ENCODE measurements at places on chromosomes 4 and X.

GRCh38 chr4:4838051-4838935, 21.2 kb upstream of the MSX1 start:
- DNase-seq, result no peak

GRCh38 chrX:71315917-71316316, 14.4 kb downstream of the ITGB1BP2 start:
- DNase-seq, result no peak

DNA sequence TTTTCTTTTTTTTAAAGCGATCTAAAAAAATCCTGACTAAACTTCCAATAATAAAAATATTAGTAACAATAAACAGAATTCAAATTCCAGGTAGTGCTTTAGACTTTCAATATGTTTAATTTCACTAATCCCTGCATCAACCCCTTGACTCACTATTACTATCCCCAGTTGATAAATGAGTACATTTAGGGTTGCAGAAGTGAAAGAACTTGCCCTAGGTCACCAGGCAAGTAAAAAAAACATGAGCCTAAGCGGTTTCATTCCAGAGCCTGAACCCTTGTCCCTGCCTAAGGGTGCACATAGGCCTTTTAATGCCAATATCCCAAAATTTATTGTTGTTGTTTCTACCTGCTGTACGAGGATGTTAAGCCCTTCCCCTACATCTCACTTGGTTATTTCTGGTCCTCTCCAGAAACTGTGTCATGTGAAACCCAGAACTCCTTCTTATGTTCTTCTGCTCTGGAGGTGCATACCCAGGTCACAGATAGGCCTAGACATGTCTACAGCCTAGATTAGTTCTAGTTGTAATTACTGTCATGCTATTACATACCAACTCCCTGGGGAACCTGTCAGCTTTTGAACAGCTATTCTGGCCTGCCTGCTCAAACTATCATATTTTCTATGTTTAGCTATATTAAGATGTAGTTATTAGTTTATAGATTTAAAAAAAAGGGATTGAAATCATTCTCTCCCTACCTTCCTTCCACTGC, 244.5 kb upstream of the PITX2 start:
- DNase-seq, result no peak

DNA sequence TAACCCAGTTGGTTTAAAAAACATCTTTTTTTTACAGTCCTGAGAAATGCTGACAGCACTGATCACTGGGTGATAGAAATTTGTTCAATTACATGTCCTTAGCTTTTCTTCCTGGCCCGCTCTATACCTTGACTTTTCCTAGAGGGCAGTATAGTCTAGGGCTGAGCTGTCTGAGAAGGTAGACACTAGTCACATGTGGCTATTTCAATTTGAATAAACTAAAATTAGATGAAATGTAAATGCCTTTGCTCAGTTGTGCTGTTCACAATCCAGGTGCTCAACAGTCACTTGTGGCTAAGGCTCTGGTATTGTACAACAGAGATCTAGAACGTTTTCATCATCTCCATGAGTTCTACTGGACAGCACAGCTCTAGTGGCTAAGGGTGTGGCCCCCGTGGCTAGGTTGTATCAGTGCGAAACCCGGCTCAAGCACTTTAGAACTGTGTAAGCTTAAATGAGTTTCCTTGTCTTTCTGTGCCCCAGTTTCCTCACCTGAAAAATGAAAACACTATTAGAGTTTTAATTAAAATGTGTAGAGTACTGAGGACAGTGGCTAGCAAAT, 111.6 kb upstream of the WDR17 start:
- DNase-seq, result peak; percentile 38

- DNase-seq, result peak; percentile 29
These were observed 20.1 kb downstream of the HTT-AS start for GRCh38 chr4:3054169-3054759.

GRCh38 chr4:10098780-10099160, 17.8 kb downstream of the WDR1 start:
- no peak for DNase-seq

- no peak for DNase-seq
These were observed 99.6 kb upstream of the CCDC160 start for GRCh38 chrX:134137341-134137740.

DNA sequence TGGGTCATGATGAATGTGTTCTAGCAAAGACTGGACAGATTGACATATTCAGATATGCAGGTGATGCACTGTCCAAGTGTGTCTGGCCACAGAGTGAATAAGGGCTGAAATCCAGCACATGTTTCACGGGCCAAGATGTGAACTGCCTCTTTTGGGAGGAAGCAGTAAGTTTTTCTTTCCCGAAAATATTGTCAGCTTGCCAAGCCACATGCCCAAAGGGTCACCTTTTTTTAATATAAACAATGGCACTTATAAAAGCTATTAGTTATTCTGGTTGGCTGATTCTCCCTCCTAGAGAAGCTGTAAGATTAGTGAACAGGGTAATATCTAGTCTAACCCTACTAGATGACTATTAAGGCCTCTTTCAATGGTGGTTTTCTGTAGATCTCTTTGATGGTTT, 1.5 kb upstream of the EDNRA start:
- DNase-seq, result no peak

- DNase-seq, result no peak
These were observed 603.7 kb downstream of the GRXCR1 start for GRCh38 chr4:43496188-43496587.

DNA sequence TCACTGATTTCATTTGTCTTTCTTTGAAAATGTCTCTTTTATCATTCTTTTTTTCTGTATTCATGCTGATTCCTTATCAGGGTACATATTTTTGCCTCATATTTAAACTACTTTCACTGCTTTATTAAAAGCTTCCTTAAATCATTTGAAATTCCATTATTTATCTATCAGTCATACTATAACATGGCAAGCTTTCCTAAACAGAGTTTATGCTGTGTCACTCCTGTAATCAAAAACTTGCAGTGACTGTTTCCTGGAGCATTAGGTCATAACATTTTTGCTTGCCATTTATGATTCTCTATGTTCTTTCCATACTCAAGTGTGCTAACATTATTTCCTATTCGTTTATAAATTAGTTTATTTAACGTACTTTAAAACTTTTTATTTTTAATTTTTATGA, 203.7 kb downstream of the BMPR1B start:
- no peak for DNase-seq

- no peak for DNase-seq
These were observed 31.9 kb downstream of the CBR4 start for GRCh38 chr4:168978001-168978700.

- DNase-seq, result peak; percentile 57
These were observed 607.1 kb upstream of the DIPK2B start for GRCh38 chrX:45807572-45808425.

- no peak for DNase-seq
These were observed 590.8 kb downstream of the SPRY1 start for GRCh38 chr4:123987408-123987807.

GRCh38 chr4:88792268-88792781, 94.7 kb upstream of the NAP1L5 start:
- DNase-seq, result no peak

DNA sequence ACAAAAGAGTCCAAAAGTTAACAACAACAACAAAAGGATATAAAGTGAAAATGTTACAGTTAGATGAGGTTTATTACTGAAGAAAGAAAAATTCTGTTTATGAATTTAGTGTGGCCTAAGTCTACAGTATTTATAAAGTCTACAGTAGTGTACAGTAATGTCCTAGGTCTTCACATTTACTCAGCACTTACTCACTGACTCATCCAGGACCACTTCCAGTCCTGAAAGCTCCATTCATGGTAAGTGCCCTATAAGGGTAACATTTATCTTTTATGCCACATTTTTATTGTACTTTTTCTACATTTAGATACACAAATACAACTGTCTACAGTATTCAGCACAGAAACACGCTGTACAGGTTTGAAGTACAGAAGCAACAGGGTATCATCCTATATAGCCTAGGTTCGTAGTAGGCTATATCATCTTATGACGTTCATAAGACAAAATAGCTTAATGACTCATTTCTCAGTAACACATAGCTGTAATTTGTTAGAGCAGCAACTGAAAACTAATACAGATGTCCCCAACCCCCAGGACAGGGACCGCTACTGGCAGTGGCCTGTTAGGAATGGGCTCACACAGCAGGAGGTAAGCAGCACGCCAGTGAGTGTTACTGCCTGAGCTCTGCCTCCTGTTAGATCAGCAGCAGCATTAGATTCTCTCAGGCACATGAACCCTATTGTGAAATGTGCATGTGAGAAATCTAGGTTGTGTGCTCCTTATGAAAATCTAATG, 61.3 kb downstream of the CENPC start:
- DNase-seq, result no peak

GRCh38 chr4:54742636-54743399, 85.1 kb downstream of the KIT start:
- peak; percentile 51 for DNase-seq

All from hematopoietic multipotent progenitor cell treated with erythropoietin and hydrocortisone succinate and interleukin-3 and kit ligand, for 4 days (in vitro differentiated cells).